ENCODE measurements at places on chromosomes 16 and 17.

DNA sequence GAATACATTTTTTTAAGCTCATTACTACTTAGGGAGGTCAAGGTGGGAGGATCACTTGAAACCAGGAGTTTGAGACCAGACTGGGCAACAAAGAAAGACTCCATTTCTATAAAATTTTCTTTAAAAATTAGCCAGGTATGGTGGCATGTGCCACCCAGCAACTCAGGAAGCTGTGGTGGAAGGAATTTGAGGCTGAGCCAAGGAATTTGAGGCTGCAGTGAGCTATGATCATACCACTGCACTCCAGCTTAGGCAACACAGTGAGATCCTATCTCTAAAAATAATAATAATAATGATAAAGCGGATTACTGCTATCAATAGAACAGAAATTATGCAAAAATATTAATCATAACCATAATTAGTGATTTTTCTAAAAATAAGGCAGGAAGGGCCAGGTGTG lies 170.3 kb downstream of the COPRS start:
- no peak for DNase-seq

GRCh38 chr16:3101841-3102470 lies 2.9 kb upstream of the ZSCAN10 start:
- peak; percentile 52 for DNase-seq

DNA sequence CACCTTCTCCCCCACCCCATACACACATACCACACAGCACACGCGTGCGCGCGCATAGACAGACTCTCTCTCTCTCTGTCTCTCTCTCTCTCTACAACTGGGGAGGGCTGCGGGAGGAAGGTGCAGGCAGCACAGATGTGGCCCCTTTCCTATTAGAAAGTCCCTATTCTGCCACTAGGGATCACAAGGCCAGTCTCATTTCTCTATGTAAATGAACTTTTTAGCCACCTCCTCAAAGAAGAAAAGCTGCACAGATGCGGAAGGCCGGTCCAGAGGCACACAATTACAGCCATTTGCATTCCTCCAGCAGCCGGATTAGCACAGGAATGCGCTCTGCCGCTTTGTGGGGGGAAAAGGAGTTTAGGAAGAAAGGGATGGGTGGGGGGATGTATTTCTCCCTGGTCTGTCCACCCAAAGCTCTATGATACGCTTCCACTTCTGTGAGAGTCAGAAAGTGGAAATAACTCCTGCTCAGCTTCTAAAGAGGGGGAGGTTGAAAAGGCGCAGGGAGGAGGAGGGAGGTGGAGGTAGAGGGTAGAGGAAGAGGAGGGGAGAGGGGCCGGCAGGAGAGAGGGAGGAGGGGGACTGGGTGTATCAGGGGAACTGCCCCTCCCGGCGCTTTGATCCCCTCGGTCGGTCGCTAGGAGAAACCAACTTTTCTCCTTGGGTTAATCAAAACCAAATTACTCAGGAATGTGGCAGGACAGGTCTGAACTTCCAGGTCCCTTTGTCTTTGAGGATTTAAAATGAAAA lies 11.7 kb downstream of the ZFHX3 start:
- no peak for DNase-seq

GRCh38 chr17:55663400-55663799 lies 59.3 kb downstream of the TMEM100 start:
- no peak for DNase-seq

DNA sequence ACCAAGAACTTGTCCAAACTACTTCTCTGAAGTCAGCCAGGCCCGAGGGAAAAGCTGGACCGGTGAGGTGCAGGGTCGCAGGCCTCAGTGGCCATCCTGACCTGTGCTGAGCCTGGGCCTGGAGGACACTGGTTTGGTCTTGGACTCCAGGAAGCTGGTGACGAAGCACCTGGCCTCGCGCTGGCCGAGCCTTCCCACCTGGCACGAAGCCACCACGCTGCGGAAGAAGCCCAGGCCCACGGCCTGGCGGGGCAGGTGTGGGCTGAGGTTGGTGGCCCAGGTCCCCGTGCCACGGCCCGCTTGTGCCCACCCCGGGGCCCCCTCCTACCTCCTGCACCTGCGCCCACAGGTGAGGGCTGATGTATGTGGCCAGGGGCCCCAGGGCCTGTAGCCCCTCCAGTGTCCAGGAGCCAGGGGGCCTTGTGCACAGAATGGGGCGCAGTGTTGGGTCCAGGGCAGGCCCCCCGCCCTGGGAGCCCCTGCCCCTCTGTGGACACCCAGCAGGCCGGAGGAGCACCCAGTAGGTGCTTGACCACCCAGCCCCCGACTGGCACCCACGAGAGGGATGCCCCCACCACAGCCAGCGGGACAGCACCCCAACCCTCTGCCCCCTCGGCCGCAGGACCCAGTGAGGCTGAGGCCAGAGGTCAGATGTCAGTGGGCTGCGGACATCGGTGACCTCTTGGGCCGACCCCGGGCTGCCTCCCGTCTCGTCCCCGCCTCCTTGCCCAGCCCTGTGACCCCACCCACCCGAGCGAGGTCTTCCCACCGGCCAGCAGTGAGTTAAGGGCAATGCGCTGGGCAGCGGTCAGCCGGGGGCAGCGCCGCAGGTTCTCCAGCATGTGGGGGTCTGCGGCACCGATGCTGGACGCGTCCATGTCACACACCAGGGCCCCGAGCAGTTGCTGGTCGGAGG lies 13.8 kb downstream of the MSLN start:
- no peak for DNase-seq

GRCh38 chr17:77128896-77129567 lies 11.7 kb upstream of the SEC14L1 start:
- no peak for DNase-seq

DNA sequence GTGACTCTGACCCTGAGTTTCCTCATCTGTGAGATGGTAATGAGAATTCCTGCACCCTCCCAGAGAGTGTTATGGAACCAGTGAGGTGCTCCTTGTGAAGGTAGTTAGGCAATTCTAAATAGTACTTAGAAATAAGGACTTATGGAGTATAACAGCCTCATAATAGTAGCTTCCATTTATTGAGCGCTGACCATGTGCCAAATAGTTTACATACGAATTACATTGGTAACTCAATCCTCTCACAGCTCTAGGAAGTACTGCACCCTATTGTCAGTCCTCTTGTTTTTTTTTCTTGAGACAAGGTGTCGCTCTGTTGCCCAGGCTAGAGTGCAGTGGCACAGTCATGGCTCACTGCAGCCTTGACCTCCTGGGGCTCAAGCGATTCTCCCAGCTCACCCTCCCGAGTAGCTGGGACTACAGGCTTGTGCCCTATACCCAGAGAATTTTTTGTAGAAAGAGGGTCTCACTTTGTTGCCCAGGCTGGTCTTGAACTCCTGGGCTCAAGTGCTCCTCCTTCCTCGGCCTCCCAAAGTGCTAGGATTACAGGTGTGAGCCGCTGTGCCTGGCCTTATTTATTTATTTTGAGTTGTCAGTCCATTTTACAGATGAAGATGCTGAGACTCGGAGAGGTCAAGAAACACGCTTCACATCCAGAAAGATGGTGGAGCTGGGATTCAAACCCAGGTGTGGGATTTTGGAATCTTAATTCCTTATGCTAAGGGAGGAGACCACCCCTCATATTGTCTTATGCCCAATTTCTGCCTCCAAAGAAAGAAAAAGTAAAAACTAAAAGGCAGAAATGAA lies 2.9 kb downstream of the TNS4 start:
- DNase-seq, result no peak

- DNase-seq, result no peak
These were observed 56.0 kb downstream of the MEAK7 start for GRCh38 chr16:84448444-84448843.

DNA sequence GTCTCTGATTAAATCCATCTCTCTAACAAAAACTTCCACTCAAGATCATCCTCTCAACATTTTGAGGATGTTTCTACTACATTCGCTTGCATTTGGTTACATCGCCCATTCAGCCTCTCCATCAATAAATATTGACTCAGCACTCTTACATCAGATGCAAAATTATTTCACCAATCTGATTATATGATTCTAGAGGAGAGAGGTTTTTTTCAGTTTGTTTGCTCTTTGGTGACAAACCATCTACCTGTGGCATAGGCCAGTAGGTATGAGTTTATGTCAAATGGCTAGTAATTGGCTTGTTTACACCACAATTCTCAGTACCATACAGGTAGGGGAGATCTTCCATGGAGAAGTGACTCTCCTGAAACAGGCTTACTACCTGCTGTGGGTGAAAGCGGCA lies 52.3 kb downstream of the TOX3 start:
- DNase-seq, result no peak

DNA sequence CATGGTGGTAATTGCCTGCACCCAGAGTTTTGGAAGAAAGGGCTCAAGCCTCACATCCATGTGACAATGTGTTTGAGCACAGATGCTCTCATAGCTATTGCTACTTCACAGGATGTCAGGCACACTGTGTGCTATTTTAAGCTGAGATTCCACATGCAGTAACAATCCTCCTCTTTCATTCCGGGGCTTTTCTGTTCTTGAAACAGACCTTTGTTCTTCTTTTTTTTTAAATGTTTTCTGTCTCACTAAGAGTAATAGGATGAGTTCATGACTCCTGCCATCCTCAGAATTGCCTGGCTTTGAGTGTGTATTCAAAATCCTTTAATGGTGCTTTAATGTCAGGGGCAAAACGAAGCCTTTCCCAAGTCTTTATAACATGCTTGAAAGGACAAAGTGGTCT lies 198.9 kb downstream of the ABCC12 start:
- DNase-seq, result no peak

DNA sequence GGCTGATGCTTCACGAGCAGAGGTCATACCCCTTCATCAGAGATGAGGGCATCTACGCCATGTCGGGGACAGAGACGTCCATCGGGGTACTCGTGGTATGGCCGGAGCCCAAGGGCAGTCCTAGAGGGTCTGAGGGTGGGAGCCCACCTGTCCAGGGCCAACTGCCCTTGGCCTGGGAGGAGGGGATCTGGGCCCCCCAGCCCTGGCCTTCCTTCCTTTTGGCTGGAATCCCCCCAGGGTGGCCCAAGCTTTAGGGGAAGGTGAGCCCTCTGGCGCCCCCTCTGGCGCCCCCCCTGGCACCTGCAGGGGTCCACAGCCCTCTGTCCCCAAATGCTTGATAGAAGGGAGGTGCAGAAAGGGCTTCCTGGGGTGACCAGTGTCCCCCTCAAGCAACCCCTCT lies 69.3 kb downstream of the SCNN1B start:
- no peak for DNase-seq

DNA sequence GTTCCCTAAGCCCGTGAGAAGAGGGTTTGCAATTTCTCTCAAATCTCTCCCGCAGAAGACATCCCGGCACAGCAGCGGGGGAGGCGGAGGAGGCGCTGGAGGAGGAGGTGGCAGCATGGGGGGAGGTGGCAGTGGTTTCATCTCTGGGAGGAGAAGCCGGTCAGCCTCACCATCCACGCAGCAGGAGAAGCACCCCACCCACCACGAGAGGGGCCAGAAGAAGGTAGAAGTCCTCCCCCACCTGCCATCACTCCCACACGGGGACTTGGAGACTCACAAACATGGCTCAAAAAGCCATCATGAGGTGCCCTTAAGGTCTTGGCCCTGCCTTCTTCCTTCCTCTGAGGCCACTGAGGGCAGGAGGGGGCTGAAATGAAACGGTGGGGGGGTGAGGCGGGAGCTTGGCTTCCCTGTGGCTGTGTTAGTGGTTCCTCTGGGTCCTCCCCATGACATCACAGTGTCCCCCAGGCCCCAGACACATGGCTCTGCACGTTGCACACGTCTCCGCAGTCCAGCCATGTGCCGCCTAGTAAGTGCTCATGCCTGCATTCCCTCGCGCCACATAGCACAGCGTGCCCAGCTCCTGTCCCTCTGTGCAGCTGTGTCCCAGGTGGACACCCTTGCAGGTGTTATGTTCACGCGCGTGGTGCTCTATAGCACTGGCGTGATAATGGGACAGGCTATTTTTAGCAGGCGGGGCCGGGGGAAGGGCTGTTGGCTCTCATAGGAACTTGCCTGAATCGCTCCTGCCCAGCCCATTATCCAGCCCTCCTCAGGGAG lies 6.9 kb downstream of the MLLT6 start:
- DNase-seq, result no peak

- DNase-seq, result peak; percentile 73
These were observed 1.1 kb upstream of the TFAP4 start for GRCh38 chr16:4273858-4274311.

DNA sequence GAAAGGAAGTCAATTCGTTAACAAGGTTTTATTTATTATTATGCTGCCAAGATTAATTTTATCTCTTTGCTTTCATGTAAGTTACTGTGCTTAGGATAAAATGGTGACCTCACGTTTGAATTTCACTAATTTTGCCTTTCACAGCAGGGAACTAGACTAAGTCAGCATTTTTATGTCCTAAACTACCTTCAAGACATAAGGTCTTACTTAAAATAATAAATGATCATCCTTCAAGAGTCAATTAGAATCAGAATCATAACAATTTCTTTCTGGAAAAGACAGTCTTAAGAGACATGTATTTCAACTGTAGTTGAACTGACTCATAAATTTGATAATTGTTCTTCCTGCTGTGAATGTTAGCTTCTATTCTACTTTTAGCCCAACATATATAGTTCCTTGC lies 893.8 kb downstream of the KCNJ2 start:
- DNase-seq, result no peak

GRCh38 chr17:8421571-8421970 lies 14.1 kb upstream of the NDEL1 start:
- DNase-seq, result no peak

DNA sequence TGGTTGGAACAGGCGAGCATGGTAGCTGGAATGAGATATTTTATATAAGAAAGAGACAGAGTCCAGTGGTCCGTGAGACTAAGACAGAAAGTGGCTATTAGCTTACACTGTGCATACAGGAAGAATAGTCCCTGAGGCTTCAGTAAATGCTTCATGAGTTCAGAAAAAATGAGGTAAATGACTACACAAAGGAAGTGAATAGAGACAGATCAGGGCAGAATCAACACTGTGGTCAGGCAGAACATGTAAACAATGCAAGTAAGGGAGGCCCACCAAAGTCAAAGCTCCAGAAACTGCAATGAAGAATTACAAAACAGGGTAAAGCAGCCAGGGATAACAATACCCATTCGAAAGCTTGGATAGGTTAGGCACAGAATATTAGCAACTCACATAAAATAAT lies 4.8 kb downstream of the ABCA10 start:
- DNase-seq, result no peak

All from stimulated activated CD8-positive, alpha-beta memory T cell treated with anti-CD3 and anti-CD28 coated beads, Interleukin-4, amount 100 ng/mL, for 48 hours (primary cell).